ENCODE measurements at places on chromosomes 16 and 17.

DNA sequence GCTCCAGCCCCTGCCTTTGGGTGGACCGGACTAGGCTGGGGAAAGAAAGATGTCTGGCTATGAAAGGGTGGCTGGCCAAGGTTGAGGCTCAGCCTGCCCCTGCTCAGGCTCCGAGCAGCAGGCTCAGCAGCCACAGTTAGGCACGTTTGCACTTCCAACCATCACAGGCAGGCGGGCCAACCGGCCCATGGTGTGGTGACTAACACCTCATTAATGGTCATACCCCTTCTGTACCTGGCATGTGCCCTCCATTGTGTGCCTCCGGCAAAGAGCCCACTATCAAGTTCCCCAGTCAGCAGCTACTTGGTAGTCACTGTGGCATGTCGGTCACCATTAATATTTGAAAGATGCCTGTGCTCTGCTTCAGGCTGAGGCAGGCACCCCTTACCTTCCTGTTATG is 6.7 kb downstream of the TBC1D24 start:
- no peak for DNase-seq

GRCh38 chr16:57555831-57556230 is 13.4 kb downstream of the ADGRG5 start:
- DNase-seq: no peak

- no peak for DNase-seq
Measured at GRCh38 chr16:14509055-14509454, 121.0 kb downstream of the PARN start.

- DNase-seq: no peak
Measured at GRCh38 chr17:1002771-1003555, 6.0 kb downstream of the TIMM22 start.

GRCh38 chr16:79092846-79093245 is 507.7 kb downstream of the MAF start:
- DNase-seq: no peak

DNA sequence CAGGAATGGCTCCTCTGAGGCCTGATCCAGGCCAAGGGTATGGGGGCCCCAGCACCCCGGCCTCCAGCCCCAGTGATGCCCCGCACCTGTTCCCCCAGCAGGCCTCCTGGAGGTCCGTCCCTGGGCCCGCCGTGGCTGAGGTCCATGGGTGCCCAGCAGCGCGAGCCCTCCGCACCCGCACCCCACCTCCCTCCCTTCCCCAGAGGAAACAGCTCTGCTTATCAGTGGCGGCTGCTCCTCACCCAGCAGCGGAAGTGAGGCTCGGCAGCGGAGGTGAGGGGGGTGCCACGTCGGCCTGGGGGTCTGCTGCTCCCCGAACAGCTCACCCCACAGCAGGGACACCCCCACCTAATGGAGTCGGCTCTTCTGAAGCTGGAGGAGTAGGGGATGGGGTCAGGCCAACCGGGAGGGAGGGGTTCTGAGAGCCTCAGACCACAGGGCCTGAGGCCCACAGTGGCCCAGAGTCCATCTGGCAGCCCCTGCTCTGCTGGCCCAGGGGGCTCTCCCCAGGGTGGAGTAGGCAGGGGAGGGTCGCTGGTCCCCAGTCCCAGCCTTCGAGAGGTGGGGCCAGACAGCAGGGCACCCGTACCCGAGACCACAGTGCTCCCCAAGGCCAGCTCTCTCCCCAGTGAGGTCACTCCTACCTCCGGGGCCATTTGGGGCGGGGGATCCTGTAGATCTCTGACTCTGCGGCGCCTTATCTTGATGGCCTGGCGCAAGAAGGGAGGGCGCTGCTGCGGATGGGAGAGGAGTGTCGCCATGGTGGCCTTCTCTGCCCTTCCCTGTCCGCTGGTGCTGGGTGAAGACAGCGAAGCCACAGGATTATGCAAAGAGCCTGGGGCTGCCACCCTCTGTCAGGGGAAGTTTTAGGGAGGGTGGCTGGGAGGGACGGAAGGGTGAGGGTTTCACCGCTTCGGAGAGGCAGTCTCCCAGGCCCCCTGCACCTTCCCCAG is at the start of gene UNC13D:
TSS of gene UNC13D (minus strand) at position 828 of the 953 bp plus-strand sequence. CDS start at position 761, 67 bp downstream.
- DNase-seq: no peak

GRCh38 chr16:73553941-73554660 is 506.2 kb upstream of the ZFHX3 start:
- no peak for DNase-seq

- no peak for DNase-seq
Measured at GRCh38 chr17:79874329-79874981, 35.2 kb upstream of the CBX4 start.

- no peak for DNase-seq
Measured at GRCh38 chr17:62689441-62690167, 62.1 kb downstream of the MRC2 start.

DNA sequence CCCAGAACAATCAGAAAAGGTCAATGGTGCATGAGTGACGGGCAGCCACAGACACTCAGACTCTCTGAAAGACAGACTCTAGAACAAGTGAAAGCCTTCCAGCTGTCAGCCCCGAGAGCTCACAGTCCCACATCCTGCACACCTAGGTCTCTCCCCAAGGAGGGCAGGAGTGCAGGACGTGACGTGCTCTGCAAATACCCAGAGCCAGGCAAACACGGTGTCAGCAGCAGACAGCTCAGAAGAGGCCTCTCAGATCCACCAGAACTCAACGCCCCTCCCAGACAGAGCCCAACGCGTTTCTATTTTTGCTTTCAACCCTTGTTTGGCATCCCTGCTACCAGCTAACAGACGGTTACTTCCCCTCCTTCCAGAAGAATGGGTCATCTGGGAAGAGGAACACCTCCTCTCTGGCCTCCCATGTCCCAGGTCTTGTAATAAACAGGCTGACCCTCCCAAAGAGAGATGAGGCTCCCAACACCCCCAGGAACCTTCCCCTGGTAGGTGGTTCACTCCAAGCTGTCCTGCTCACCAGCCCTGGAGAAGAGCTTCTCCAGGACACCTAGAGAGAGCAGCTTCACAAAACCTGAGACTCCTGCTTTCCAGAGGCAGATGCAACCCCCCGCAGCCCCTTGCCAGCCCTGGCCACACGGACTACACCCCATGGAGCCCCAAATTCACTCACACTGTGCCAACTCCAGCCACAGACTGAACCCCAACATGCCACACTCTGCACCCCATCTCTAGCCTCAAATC is 7.6 kb downstream of the PITPNM3 start:
- no peak for DNase-seq

GRCh38 chr17:68867759-68868516 is 87.3 kb downstream of the ABCA8 start:
- DNase-seq: no peak

Measured in epithelial cell of proximal tubule (primary cell).